ENCODE measurements at places on chromosomes 3 and 15.

- DNase-seq: no peak
- no peak overlapping the region for H3K4me3 ChIP-seq
- H3K27me3 ChIP-seq: no peaks in the 10 kb centered on the region
- H3K27ac ChIP-seq: no peak overlapping the region
- no peaks in the 10 kb centered on the region for H3K36me3 ChIP-seq
Observed at GRCh38 chr3:31075876-31076275, 181.4 kb upstream of the GADL1 start.

- H3K27ac ChIP-seq: peak overlapping the region; percentile 61
- DNase-seq: no peak
- H3K4me3 ChIP-seq: peak overlapping the region; percentile 81
Observed at GRCh38 chr3:98731720-98732285, 31.3 kb upstream of the ST3GAL6 start.

DNA sequence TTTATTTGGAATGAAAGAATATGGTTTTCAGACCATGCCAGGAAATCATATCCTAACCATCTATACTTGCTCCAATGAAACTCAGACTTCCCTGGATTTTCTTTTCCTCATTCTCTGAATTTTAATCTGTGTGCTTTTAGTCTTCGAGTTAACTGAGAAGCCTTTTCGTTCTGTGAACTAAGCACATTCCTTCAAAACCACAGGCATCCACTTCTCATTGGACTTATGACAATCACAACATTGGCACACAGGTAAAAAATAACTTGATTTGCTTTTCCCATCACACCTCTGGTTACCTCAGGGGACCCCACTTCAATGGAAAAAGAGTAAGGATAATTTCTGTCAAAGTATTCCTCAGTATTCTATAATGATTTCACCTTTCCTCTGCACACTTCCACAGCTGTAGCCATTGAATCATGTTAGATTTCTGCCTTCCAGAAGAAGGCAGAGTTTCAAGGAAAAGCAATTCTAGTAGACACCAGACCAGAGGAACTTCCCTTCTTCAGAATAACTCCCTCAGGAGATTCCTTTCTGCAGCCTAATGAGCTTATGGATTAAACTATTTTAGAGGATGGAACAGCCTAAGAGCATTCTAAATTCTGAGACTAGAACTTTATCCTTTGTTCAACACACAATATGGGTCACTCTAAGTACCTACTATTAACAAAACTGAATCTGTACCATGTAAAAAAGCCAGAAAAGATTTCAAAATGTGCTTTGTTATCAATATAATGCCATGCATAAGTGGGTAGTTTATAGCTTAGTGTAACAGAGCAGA is 15.9 kb downstream of the COMMD2 start:
- no peak overlapping the region for H3K27ac ChIP-seq
- H3K36me3 ChIP-seq: peaks cover 10% of the 10 kb centered on the region
- no peak overlapping the region for H3K4me3 ChIP-seq
- peak; percentile 12 for DNase-seq
- H3K4me1 ChIP-seq: peaks cover 8% of the 10 kb centered on the region
- no peaks in the 10 kb centered on the region for H3K27me3 ChIP-seq

DNA sequence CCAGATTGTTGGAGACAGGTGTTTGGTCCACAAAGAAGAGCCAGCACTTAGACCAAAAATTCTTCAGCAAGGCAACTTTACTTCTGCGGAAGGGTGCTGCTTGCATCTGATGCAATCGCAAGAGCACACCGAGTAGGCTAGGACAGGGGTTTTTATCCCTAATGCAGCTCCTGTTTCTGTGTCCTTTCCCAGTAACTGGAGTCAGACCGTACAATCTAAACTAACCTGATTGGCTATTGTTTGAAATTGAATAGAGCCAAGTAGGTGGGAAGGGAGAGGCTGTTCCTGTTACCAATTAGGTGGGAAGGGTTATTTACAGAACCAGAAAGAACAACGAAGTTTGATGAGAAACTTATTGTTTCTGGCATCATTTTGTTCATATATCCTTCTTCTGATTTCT is 77.6 kb downstream of the CHCHD4 start:
- no peaks in the 10 kb centered on the region for H3K27me3 ChIP-seq
- no peaks in the 10 kb centered on the region for H3K4me1 ChIP-seq
- H3K36me3 ChIP-seq: no peaks in the 10 kb centered on the region
- no peak for DNase-seq

GRCh38 chr3:177286034-177286433 is 88.8 kb upstream of the TBL1XR1 start:
- H3K4me3 ChIP-seq: no peak overlapping the region
- H3K4me1 ChIP-seq: peaks cover 26% of the 10 kb centered on the region
- H3K27ac ChIP-seq: no peak overlapping the region
- no peaks in the 10 kb centered on the region for H3K27me3 ChIP-seq
- no peaks in the 10 kb centered on the region for H3K36me3 ChIP-seq
- DNase-seq: no peak

GRCh38 chr3:120475722-120476377 is 25.1 kb upstream of the FSTL1 start:
- no peaks in the 10 kb centered on the region for H3K4me1 ChIP-seq
- no peaks in the 10 kb centered on the region for H3K36me3 ChIP-seq
- no peak for DNase-seq
- H3K4me3 ChIP-seq: no peak overlapping the region
- peaks cover 3% of the 10 kb centered on the region for H3K27me3 ChIP-seq

GRCh38 chr3:55162031-55162795 is 234.4 kb upstream of the LRTM1 start:
- H3K4me1 ChIP-seq: peaks cover 48% of the 10 kb centered on the region
- peak; percentile 38 for DNase-seq
- H3K27ac ChIP-seq: peak overlapping the region; percentile 66
- H3K36me3 ChIP-seq: no peaks in the 10 kb centered on the region
- no peaks in the 10 kb centered on the region for H3K27me3 ChIP-seq

- H3K4me3 ChIP-seq: no peak overlapping the region
- no peaks in the 10 kb centered on the region for H3K27me3 ChIP-seq
- no peak overlapping the region for H3K27ac ChIP-seq
- DNase-seq: peak; percentile 10
Observed at GRCh38 chr3:142086581-142087090, 62.7 kb downstream of the TFDP2 start.

DNA sequence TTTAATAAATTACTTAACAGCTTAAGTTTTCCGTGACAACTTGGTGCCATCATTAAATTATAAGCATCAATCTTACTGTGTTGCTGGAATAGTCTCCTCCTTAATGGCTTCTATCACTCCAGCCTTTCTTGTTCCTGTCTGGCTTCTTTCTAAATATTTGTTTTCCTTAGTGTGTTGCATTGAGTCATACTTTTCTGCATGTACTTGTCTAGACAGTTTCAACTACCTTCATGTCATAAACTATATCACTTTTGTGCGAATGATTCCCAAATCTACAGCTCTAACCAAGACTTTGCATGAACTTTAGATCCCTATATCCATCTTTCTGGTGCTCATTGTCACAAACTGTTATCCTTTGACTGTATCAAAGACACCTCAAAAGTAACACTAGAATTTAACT is 78.4 kb downstream of the AKAP13 start:
- H3K4me3 ChIP-seq: no peak overlapping the region
- DNase-seq: no peak
- no peaks in the 10 kb centered on the region for H3K27me3 ChIP-seq
- H3K27ac ChIP-seq: no peak overlapping the region

DNA sequence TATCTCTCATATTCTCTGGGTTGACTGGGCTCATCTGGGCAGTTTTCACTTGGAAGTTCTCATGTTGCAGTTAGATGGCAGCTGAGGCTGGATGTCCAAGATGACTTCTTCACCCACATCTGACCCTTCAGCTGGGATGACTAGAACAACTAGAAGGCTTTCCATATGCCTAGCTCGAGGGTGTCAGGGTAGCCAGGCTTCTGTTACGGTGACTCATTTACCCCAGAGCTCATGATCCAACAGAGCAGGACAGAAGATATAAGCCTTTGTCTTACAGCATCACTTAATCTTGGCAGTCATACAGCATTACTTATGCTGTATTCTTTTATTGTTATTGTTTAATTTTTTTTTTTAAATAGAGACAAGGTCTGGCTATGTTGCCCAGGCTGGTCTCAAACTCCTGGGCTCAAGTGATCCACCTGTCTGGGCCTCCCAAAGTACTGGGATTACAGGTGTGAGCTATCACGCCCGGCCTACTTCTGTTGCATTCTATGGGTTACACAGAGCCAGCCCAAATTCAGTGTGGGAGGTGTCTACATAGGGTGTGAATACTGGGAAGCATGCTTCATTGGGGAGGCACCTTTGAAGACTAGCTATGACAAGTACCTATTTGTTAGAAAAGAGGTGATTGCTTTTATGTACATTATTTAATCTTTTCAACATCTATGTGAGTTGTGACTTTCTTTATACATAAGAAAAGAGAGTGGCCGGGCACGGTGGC is 10.7 kb downstream of the HMCES start:
- peaks cover 10% of the 10 kb centered on the region for H3K36me3 ChIP-seq
- H3K4me1 ChIP-seq: no peaks in the 10 kb centered on the region
- no peak for DNase-seq
- no peak overlapping the region for H3K27ac ChIP-seq
- H3K27me3 ChIP-seq: no peaks in the 10 kb centered on the region

GRCh38 chr3:8632402-8633237 is 12.0 kb downstream of the SSUH2 start:
- peaks cover 12% of the 10 kb centered on the region for H3K4me1 ChIP-seq
- no peak overlapping the region for H3K4me3 ChIP-seq
- H3K27me3 ChIP-seq: no peaks in the 10 kb centered on the region
- H3K27ac ChIP-seq: no peak overlapping the region
- no peak for DNase-seq

- H3K36me3 ChIP-seq: no peaks in the 10 kb centered on the region
- no peak for DNase-seq
- H3K27ac ChIP-seq: no peak overlapping the region
- no peaks in the 10 kb centered on the region for H3K27me3 ChIP-seq
Observed at GRCh38 chr3:191688756-191689433, 227.9 kb downstream of the PYDC2 start.

DNA sequence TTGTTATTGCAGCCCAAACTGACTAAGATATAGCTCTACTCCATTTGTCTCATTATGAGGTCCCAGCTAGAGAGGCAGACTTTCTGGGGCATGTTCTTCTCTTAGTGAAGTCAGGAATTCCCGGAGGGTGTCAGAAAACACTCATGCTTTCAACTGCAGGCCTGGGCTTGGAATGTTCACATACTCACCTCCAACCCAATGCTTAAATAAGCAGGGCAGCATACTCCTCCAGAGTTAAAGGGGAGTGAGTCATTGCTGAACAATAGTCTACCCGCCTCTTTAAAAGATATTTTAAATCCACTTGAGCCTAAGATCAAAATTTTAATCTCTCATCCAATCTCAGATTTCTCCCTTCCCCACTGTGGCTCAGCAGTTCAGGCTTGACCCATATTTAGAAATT is 167.8 kb upstream of the DPH6 start:
- no peak overlapping the region for H3K27ac ChIP-seq
- no peak for DNase-seq
- H3K27me3 ChIP-seq: no peaks in the 10 kb centered on the region
- no peak overlapping the region for H3K4me3 ChIP-seq
- H3K36me3 ChIP-seq: no peaks in the 10 kb centered on the region

DNA sequence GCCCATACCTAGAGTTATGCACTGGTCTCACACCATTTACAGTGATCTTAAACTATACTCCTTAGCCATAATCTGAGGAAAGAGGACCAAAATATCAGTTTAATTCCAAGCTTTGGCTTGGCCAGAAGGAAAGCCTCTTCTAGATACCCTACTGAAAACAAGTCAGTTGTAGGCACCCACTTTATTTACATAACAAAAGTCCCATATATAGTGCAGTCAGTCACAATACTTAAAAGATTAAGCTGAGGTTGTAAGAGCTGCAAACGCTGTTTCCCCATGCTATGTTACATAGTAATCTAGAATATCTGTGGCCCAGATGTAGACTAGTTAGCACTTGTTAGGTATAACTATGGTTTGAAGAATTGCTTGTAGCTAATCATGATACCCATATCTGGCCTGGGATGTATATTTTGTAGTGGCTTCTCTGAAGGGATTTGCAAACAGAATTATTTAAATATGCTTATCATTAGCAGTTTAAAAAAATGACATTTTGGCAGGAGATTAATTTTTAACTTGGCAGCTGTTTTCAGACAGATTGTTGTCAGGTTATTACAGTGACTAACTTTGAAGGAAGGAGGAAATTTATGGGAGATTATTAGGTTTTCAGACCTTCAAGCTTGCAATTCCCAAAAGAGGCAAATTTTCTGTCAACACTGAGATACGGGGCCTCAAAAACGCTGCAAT is 160.4 kb upstream of the SLC2A2 start:
- no peak overlapping the region for H3K4me3 ChIP-seq
- no peak for DNase-seq
- H3K27ac ChIP-seq: no peak overlapping the region
- peaks cover 5% of the 10 kb centered on the region for H3K4me1 ChIP-seq
- no peaks in the 10 kb centered on the region for H3K36me3 ChIP-seq

GRCh38 chr3:164781755-164782154 is 296.5 kb downstream of the SI start:
- H3K4me3 ChIP-seq: no peak overlapping the region
- H3K27ac ChIP-seq: no peak overlapping the region
- no peak for DNase-seq
- H3K4me1 ChIP-seq: no peaks in the 10 kb centered on the region
- no peaks in the 10 kb centered on the region for H3K36me3 ChIP-seq

DNA sequence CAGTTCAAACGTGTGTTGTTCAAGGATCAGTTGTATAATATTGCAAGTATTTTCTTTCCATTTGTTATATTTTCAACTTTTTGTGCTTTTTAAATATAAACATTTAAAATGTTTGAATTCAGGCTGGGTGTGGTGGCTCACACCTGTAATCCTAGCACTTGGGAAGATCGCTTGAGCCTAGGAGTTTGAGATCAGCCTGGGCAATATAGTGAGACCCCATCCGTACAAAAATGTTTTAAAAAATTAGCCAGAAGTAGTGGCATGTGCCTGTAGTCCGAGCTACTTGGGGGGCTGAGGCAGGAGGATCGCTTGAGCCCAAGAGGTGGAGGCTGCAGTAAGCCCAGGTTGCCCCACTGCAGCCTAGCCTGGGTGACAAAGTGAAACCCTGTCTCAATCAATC is 4.7 kb downstream of the ARL13B start:
- H3K27ac ChIP-seq: no peak overlapping the region
- DNase-seq: no peak
- H3K4me3 ChIP-seq: no peak overlapping the region
- H3K27me3 ChIP-seq: no peaks in the 10 kb centered on the region
- H3K4me1 ChIP-seq: peaks cover 11% of the 10 kb centered on the region

Measured in SJCRH30 (cell line).